ENCODE measurements at places on chromosomes 12 and 14.
A peak's percentile ranks its signal among the peaks of the same experiment; 100 is the strongest.

GRCh38 chr12:23810329-23810902 is 139.1 kb downstream of the SOX5 start:
- no peak for DNase-seq

DNA sequence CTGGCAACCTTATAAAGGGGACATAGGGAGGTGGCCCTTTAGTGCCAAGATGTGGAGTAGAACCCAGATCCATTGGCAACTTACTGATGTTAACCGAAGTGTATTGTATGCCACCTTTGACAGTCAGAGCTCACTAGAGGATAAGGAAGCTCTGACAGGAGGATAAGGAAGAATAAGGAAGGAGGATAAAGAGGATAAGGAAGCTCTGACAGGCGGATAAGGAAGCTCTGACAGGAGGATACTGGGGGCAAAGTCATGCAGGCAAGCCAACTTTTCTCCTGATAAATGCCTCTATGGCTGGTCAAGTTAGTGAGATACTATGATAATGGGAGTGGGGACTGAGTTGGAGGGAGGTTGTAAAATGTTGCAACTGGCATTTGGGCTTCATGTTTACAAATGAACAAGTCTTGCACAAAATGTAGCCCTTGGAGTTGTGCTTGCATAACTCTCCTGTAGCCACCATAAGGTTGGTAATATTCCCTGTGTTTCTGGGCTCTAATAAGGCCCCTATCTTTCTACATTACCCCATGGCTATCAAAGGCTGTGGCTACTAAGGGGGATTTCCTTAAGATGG is 17.7 kb upstream of the DHRS2 start:
- no peak for DNase-seq

- peak; percentile 88 for DNase-seq
Measured at GRCh38 chr12:47811581-47812484, 7.9 kb downstream of the HDAC7 start.

- no peak for DNase-seq
Measured at GRCh38 chr14:101175731-101176534, 272.4 kb upstream of the RTL1 start.

DNA sequence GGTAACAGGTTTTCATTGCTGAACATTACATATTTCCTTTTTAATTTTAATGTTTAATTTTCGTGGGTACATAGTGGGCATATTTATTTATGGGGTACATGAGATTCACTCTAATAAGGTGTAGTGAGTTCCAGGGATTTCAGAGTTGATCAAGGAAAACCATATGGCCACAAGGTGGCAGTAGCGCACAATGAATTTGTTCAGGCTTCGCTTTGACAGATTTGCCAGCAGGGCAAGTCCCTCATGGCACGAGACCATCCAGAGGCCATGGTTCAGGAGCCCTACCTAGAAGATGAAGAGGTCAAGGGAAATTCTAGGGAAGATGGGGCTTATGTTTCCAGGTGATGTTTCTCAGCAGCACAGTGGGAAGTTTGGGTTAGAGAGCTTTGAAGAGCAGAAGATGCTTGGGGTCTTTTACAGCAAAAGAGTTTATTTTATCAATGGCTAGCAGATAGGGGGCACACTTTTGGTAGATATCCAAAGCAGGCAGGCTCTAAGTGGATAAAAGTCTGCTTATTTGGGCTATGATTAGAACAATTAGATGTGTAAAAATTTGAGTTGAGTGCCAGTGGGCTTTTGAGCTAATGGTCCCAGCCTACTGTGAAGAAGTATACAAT is 1004.4 kb downstream of the AACS start:
- peak; percentile 6 for DNase-seq

- DNase-seq, result no peak
Measured at GRCh38 chr12:24861766-24862540, 86.9 kb downstream of the BCAT1 start.

DNA sequence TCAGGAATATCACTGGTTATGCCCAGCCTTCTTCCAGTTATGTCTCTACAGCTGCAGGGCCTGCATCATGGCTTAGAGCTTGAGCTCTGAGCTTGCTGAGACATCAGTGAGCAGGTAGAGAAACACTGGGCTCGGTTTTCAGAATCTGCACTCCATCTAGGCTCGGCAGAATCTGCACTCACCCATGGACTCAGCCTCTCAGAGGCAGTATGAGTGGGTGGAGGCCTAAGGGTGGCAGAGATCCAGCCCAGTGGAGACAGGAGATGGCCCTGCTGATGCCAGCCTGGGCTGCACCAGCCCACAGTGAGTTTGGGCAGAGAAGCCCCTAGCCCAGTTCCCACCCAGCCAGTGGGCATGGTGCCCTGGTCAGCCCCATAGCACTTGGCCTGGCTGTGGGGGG is 12.8 kb downstream of the KRT80 start:
- no peak for DNase-seq

DNA sequence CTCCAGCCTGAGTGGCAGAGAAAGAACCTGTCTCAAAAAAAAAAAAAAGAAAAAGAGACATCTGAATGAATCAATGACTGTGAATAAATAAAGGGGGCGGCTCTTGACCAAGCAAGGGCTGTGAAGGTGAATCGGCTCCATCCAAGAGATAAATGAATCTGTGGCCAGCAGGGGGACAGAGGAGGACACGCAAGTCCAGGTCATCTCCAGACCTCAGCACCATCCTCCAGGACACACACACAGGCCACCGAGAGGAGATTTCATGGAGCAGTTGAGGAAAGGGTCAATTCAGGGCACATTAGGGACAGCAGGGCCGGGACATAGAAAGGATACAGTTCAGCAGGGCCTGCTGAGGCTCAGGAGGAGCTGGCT is 21.6 kb downstream of the TRPV4 start:
- no peak for DNase-seq

DNA sequence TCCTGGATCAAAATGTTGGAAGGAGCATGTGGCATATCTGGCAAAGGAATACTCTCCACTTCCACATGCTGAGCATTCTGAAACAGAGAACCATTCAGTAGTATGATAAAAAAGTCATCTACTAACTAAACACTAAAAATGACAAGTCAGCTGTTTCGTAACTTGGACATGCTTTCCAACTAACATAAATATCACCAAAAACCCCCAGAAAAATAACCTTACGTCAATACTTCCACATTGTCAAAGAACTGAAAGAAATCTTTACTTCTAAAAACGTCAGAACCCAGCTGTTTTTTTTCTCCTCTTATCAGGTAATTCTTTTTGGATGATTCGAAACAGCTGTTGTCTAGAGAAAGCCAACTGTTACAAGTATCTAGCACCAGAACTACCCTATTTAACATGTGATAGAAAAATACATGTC is 8.2 kb downstream of the WBP11 start:
- DNase-seq, result no peak

DNA sequence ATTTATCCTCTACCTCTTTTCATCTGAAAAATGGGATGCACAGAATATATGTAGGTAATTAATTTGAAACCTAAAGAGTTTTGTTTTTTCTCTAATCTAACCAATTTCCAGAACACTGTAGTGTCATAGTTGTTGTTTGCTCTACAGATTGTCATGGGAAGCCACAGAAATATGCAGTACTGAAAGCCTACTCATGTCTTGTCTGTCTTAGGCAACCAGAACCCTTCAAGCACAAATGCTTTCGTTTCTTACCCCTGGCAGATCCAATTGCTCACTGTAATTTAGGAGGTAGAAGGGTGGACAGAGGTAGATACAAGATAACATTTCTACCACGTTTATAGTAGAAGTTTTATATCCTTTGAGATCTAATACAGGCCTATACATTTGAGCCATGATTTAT is 330.2 kb upstream of the NOVA1 start:
- no peak for DNase-seq

DNA sequence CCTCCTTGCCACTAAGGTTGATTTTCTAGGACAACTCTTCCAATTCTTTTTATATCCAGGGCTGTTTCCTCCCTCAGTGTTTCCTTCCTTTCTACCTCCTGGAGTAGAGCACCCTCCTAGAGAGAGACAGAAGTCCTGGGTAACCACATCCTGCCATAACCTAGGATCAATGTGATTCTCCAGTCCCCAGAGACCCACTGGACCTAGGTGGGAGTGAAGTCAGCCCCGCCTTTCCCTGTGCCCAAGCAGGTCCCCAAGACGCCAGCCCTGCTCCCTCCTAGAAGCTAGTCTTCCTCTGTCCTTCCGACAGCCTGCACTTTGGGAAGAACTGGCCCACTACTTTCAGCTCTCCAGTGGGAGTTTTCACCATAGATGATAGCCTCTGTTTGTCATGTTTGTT is 166.8 kb upstream of the PLEKHG7 start:
- no peak for DNase-seq

DNA sequence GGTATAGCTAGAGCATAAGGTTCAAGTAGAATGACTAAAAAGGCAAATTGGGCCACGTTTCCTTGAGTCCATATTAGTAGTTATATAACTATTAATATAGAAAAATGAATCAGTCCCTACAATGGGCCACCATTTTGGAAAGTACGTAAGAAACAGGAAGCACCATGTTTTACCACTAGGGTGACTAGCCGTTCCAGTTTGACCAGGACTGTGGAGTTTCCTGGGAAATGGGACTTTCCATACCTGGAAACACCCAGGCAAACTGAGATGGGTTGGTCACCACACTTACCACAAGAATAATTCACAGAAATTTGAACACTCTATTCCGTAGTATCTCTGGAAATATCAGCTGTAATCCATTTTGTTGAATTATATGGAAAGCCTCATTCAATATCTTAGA is 2.1 kb upstream of the MAGOHB start:
- DNase-seq, result no peak

DNA sequence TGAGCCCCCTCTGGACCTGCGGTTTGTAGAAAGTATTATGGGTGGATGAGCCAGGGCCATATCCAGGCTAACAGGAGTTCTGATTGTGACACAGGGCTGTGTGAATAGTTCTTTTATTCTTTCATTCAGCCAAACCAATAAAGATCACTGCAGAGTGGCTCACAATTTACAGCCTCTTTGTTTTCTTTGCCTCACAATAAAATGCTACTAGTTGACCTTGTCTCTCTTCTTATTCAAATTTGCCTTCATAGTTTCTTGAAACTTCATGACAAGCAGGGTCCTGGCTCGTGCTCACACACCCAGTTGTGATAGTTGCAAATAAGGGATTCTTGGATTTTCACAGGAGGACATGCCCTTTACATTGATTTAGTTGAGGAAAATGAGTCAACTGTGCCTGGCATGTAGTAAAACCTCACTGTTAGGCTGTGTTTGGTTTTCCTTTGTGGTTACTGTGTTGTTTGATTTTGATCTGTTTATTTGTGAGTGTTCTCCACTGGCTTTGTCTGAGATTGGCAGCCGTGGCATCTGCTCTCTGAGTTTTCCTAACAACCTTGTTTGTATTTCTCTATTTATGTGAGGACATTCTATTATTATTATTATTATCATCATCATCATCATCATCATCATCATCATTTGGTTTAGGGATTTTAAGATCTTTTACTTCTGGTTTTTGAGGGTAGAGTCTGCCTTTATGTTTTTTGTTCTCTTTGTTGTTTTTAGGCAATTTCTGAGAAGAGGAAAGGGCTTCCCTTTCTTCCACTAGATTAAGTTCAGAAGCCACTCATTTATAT is 2.7 kb upstream of the KRT6B start:
- no peak for DNase-seq

- no peak for DNase-seq
Measured at GRCh38 chr14:105311838-105312237, 2.7 kb upstream of the PACS2 start.

- no peak for DNase-seq
Measured at GRCh38 chr12:103960616-103961227, 5.0 kb upstream of the TDG start.

GRCh38 chr14:97878206-97878605 is 1081.0 kb downstream of the VRK1 start:
- DNase-seq, result no peak

DNA sequence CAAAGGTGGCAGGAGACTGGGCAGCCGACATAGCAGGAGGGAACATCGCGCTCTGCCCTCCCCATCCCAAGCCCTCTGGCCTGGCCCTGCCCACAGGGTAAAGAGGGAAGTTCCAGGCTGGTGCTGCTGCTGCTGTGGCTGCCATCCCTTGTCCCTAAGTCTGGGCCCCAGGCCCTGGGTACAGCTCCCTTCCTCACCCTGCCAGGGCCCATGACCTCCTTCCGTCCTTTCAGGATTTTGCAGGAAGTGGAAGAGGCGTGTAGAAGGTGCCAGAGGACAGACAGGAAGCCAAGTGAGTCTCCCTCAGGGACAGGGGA is 14.7 kb upstream of the NCOR2 start:
- no peak for DNase-seq

- no peak for DNase-seq
Measured at GRCh38 chr12:5254703-5255102, 177.2 kb upstream of the NTF3 start.

DNA sequence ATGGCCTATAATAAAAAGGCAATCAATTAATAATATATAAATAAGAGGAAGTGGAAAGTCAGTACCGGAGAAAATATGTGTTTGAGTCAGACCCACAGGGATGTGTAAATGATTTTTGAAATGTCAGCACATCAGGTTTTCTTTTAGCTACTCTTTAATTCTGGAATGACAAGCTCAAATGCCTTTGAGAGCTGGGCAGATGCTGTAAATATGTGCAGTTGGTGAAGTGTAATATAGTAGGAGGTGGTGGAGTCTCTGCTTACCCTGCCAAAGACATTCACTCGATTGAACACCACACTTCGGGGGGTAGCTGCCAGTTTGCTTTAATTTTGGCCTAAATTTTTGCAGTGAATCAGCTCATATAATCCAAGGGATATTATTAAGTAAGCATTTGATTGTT is 93.0 kb downstream of the PLEKHA5 start:
- DNase-seq, result no peak

DNA sequence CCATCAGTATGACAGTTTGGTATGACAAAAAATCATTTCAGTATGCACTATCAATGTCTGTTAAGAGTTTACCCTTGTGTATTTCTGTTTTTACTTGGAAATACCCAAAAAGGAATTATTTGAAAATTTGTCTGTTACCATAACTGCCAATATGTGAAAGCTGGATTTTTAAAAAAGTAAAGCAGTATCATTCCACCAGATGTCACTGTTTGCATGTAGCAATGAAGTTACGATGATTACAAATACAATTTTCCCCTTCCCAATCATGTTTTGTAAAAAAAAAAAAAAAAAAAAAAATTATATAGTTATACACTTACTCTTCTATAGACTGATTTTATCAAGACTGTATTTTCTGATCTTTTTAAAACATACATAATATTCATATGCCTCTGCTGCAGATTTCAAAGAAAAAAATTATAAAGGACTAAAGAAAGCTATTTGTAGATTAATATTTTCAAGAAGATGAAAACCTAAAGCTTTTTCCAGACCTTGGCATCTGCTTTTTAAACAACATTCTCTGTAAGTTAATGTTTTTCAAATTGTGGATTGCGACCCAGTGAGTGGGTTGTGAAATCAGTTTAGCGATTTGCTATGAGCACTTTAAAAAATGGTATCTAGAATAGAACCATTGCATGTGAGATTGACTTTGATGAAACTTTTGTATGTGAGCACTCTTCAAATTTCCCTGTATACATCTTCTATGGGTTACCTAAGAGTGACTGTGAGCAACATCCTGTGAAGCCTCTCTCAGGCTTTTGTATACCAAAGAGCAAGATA is 114.2 kb downstream of the TTC6 start:
- DNase-seq, result no peak

DNA sequence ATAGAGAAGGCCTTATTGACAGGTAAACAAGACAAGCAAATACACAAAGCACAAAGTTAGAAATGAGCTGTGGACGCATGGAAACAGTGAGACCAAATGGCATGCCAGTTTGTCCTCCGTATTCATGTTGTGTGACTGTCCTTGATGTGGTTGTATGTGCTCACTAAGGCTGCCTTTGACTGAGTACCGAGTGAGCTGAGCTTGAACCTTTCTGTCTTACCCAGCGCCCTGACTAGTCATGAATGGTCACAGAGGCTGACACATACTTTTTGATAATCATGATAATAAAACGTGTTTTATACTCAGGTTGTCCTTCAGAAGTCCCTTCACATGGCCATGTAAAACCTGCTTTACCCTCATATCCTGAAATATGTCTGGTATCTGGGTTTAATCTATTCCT is 553 bp upstream of the CATSPERB start:
- DNase-seq, result no peak
